Brain pericyte (primary cell): ENCODE measurements at places on chromosomes 4 and X.

DNA sequence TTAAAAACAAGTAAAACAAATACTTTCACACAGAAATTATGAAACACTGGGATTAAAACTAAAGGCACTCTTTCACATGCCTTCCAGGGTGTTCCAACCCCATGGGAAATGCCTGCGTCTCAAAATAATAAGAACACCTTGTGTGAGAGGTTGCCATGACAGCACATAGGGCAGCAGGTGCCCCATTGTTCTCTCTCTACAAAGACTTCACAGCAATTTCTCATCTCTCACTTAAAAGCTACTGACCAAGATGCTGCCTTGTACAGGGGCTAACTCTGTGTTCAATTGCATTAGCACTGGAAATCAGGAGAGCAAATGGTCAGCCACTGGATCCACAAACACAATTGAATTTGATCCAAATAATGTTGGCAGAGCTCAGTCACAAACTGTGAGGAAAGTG, 102.5 kb upstream of the GALNTL6 start:
- no peak for DNase-seq

DNA sequence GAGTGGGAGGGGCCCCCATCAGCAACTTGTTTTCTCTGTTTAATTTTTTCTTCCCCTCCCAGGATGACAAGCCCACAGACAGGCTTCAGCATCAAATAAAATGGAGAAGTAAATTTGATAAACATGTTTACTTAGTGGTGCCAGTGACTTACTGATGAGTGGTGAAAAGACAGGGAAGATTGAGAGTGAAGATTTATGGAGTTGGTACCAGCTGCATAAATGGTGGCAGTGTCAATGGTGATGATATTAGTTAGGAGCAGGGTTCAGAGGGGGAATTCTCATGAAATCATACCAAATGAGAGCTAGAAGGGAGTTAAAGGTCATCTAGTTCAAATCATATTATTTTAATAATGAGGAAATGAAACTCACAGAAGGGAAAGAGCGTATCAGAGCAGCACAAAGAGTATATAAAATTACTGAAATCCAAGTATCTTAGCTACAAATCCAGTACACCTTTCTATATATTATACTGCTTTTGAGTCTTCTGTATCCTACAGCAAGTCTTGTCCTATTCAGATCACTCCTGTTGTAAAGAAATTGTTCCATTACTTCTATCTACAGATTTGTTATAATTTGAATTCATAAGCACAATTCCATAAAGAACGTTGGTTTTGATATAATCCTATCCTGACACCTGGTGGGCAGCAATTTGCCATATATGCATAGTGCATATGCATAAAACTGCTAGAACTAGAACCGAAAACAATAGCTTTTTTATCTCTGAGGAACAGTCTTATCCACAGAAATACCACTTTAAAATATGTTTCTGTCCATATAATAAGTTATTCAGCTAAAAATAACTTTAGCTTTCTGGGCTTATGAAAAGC, 5.0 kb downstream of the P2RY10 start:
- no peak for DNase-seq

GRCh38 chrX:12443534-12444098, 305.3 kb downstream of the FRMPD4 start:
- no peak for DNase-seq

DNA sequence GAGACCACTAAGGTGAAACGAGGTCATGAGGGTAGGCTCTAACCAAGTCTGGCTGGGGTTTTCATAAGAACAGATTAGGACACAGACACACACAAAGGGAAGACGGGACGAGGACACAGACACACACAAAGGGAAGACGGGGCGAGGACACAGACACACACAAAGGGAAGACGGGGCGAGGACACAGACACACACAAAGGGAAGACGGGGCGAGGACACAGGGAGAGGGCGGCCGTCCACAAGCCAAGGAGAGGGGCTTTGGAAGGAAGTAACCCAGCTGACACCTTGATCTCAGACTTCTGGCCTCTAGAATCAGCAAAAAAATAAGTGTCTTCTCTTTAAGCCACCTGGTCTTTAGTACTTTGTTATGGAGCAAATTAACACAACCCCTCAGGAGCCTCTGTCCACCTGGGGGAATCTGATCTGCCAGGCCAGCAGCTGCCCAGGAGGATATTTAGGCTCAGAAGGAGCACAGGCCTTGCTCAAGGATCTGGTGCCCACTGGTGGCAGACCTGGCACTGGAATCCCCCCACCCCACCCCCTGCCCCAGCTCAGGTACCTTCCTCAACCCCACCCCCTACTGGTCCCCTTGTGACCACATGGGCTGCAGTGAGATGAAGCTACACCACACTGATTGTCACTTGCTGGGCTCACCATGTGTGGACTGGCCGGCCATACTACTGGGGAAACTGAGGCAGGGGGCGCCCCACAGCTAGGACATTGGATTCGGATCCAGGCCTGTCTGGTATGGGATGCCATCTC, 2.8 kb downstream of the ABLIM2 start:
- DNase-seq, result no peak

DNA sequence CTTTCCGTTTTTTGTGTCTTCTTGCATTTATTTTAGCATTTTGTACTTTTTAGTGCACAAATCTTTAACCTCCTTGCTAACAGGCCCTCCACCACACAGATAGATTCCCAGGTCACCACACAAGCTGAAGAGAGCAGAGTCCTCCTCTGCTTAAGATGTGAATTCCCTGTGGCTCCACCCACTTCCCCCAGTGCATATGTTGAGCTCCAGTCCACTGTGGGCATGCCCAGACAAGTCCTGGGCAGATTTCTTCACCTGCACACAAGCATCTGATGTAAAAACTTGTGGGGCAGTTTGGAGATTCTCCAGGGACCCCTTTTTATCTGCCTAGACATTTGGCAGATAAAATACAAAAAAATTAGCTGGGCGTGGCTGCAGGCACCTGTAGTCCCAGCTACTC, 19.8 kb upstream of the PASD1 start:
- DNase-seq, result no peak
